ENCODE measurements at places on chromosomes 16 and 17.
A peak's percentile ranks its signal among the peaks of the same experiment; 100 is the strongest.

DNA sequence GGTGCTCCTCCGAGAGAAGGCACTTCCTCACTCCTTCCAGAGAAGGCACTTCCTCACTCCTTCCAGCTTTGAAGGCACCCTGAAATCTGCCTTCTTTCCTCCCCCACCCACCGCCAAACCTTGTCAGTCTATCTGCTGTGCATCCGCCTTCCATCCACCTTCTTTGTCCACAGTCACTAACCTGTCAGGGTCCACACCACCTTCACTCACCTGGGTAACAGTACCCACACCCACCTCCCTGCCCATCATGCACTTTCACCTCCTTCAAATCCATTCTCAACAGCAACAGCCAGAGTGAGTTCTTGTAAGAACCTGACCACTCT lies 5.2 kb downstream of the CCDC102A start:
- no peak for DNase-seq

- no peak for DNase-seq
These were observed 621.7 kb upstream of the CDH11 start for GRCh38 chr16:65743558-65743957.

- no peak for DNase-seq
These were observed 771.7 kb downstream of the KCNJ18 start for GRCh38 chr17:22464041-22464440.

DNA sequence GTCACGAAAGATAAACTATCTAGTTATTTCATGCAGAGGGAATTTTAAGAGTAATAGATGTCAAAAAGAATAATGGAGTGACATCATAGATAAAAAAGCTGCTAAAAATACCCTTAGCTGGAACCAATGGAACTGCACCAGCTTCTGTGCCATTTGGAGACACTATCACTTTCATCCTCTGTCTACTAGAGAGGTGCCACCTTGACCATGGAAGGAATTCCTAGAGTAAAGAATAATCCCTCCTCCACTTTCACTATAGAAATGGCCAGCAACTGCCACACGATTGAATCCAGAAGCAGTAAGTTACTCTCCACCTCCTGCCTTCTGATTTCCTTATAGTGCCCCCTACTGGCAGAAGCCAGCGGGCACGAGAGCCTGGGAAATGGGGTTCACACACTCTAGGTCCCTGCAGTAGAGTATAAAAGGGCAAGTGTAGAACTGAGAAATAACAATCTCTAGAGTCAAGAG lies 2.8 kb upstream of the ALDH3A2 start:
- DNase-seq: peak; percentile 46

DNA sequence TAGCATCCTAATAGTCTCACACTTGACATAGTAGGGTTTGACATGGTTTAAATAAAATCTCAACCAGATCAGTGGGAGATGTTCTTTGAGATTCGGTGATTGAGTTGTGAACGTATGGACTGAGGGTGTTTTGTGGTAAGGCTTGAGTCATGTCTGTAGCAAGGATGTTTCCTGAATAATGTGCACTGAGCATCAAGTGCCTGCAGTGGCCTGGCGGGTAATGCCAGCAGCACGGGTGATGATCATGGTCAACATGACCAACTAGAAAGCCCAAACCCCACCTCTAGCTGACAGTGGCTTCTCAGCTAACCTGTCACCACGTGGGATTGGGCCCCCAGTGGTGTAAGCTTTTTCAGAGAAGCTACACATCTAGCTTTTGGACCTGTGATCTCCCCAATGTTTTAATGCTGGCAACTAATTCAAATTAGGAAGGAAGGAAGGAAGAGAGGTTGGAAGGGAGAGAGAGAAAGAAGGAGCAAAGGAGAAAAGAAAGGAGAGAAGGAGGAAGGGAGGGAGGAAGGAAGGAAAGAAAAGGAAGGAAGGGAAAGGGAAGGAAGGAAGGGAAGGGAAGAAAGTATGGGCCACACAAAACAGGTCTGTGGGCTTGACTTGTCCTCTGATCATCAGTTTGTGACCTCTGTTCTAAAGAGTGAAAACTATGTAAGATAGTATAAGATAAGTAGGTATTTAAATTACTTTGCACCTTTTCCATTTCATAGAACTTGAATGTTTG lies 55.4 kb downstream of the WWOX start:
- DNase-seq: no peak

DNA sequence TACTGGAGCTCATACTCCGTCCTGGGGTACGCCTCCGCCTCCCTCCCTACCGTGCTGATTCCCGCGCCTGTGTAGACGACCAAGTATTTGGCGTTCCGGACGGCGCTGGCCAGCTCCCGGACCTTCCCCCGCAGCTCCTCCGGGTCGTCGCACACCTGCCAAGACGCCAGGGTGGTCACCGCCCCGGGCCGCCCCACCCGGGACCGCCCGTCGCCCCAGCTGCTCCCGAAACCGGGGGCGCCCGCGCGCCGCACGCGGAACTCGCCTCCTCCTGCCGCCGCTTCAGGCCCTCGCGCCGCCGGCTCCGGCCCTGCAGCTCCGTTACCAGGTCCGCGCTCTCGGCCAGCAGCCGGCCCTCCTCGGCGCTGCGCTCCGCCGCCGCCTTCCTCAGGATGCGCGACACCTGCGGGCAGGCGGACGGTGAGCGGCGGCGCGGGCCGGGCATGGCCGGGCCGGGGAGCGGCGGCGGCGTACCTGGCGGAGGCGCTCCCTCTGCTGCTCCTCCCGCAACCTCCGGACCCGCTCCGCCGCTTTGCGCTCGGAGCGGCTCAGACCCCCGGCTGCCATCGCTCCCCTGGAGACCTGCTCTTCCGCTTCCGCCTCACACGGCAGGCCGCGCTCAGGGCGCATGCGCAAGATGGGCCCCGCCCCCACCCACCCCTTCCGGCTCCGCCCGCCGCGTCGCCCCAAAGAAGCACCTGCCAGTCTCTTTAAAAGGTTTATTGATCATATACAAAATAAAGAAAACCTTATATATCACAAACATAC lies at the start of gene SIRT7:
Gene SIRT7 (minus strand): TSS at position 612 of the 768 bp plus-strand sequence. CDS start 45 bp downstream, at position 567.
- DNase-seq: peak; percentile 89

- no peak for DNase-seq
These were observed 2.9 kb downstream of the KRT28 start for GRCh38 chr17:40796846-40797245.

GRCh38 chr17:57892820-57893595 lies 43.2 kb upstream of the MRPS23 start:
- DNase-seq: peak; percentile 97

GRCh38 chr17:66740226-66740625 lies 94.7 kb upstream of the CACNG5 start:
- DNase-seq: no peak

DNA sequence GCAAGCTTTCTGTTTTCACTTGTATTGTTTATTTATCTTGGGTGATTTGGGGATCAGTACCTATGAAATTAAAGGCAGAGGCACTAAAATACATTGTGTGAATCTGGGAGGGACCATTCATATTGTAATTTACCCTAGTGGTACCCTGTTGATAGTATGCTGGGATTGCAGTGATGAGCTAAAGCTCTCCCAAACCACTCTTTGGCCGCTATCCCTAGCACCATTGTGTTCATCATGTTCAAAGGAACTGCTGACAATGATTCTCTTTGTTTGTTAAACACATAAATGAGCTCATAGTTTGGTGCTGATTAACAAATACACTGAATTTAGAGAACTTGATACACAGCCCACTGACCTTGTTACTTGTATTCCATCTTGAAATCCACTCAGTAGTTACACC lies 1469.8 kb downstream of the CDH11 start:
- DNase-seq: peak; percentile 52

DNA sequence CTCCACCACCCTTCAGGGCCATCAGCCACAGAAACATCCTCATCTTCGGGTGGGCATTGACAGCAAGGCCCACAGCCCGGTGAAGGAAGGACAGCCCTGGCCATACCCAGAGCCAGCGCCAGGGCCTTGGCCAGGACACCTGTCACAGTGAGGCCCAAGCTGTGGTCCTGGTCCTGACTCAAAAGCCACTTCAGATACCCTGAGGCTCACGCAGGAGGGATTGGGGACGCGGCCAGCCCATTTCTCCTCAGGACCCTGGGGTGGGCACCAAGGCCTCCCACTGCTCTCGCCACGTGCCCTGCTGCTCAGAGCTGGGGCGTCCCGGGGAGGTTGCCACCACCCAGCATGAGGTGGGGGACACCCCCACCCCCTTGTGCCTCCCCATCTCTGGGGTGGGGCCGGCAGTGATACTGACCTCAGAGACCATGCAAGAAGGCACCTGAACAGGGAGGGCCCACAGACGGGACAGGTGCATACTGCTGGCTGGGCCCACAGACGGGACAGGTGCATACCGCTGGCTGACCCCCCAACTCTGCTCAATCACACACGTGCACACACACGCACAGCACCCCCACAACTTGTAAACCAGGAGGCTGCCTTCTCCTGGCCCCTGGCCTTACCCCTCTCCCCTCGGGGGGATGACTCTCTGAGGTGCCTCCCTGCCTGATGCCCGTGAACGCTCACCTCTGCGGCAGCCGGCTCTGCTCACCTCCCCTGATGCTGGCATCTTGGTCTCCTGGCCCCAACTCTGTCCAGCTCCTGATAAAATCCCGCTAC lies 14.2 kb downstream of the SLC7A5 start:
- DNase-seq: no peak

DNA sequence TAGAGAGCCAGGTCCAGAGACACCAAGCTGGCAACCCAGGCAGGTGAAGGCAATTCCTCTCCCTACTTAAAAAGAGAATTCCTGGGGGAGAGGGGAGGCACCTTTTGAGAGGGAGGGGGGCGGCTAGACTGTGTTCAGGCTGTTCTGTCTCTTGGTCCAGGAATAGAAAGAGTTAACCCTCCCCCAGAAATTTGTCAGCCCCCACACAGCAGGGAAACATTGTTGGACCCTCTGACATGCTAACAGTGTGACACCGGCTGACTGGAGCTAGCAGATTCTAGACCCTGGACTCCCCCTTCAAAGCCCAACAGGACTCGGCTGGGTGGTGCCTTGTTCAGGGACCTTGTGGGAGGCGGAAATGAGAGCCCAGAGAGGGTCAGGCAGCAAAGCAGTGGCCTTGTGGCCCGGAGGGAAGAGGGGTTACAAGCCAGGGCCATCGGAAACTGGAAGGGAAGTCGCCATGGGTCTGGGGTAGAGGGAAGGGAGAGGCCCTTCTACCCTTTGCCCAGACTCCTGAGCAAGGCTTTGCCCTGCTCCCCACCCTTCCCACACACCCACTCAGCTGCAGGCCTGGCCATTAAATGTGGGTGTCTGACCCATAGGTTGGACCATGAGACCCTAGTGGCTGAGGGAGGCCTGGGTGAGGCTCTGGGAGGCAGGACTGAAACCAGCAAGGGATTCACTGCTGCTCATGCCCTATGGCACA lies 44.6 kb downstream of the RAI1 start:
- DNase-seq: no peak

DNA sequence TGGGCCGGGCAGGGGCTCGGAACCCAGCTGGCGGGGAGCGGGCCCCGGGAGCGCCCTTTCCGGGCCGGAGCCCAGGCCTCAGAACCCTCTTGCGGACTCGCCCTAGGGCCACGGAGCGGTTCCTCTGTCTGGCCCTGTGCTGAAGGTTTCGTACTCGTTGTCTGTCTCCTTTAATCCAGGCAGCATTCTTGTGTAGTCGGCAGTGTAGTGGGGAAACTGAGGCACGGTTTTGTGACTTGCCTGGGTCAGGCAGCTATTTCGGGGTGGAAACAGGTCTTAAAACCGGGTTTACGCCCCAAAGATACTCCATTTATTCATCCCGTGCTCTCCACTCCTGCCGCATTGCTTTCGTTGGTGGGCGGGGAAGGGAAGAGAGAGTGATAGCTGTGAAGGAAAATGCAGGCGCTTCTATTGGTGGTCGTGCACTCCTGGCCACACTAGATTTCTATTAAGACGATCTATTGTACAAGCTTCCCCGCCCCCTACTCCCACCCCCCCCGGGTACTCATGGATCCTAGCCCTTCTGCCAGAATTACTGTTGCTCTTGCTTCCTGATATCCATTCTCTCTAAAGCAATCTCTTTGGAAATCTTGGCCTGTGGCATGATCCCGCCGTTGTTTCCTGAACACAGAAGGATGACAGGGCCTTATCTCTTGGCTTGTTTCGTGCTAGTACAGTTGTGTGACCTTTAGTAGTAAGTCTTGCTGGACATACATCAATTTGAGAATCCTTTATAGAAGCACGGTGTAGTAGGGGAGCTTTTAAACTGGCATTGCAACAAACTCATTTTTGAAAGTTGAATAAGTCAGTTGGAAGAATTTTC lies 751 bp downstream of the DCAF7 start:
- peak; percentile 60 for DNase-seq

GRCh38 chr16:1357906-1358566 lies 6.3 kb downstream of the GNPTG start:
- peak; percentile 66 for DNase-seq

DNA sequence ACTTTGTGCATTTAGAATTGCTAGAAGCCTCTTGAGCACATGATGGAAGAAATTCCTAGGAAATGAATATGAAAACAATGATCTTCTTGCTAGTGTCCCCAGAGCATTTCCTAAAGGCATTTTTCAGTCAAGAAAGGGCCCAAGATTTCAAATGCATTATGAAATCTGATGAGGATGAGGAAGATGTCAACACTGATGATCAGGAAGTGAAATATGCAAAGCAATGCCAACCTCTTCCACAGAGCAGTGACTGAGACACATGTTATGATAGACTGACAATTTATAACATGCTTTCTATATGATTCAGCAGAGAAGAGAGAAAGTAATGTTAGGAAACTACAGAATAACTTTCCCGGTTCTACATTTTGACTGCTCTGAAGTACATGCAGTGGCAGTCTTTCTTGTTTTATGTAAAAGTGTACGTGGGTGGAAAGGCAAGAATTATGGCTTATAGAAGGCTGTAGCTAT lies 859.1 kb upstream of the GOT2 start:
- DNase-seq: no peak

GRCh38 chr16:81716478-81717225 lies 62.4 kb upstream of the PLCG2 start:
- no peak for DNase-seq

DNA sequence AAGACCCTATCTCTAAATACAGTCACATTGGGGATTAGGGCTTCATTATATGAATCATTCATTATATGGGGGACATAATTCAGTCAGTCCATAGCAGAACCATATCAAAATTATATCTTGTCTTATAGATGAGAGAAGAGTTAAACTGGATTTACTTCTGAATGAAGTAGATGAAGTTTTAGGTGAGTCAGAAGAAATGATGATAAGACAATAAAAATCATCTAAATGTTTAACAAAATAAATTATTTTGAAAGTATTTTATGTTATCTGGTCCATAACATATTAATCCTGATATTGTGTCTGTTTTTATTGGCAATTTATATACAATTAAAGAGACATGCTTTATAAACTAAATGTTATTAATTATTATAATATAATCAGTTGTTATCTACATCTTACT lies 76.9 kb upstream of the EFCAB3 start:
- DNase-seq: no peak

GRCh38 chr16:87515475-87516330 lies 22.9 kb upstream of the ZCCHC14 start:
- no peak for DNase-seq

GRCh38 chr16:90046971-90047713 lies 27.9 kb upstream of the DBNDD1 start:
- DNase-seq: peak; percentile 72

- DNase-seq: no peak
These were observed 9.0 kb downstream of the GAA start for GRCh38 chr17:80110447-80110812.

DNA sequence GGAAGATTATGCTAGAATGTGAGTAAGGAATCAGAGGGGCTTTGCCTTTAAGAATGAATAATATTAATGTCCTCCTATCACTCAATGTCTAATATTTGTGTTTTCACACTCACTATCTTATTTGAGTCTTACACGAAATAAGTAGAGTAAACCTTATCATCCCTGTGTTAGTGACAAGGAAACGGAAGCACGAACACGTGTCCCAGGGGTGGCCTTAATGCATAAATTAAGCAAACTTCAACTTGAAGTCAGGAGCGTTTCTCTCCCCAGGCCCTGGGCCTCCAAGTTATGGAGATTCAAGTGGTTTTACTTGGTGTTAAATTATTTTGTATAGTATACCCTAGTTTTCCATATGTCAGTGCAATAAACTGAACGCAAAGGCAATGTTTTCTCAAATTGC lies 96.0 kb downstream of the WDR59 start:
- no peak for DNase-seq
